AG09319 (cell line): ENCODE measurements at places on chromosomes 13 and 19.

DNA sequence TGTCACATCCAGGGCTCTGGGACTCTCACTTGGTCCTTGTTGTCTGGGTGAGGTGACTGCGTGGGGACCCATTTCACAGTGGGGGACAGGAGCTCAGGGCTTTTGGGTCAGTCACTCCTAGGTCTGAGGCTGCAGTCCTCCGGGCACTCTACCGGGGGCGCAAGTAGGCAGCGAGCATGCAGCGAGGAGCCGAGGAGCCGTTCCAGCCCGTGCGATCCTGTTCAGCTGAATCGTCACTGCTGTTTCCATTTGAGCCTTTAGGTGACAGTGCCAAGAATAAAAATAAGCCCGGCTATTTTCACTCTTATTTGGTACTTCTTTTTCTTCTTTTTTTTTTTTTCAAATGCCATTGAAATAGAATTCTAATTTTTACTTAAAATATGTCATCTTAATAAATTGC is 126.5 kb downstream of the ZNF536 start:
- DNase-seq = no peak

DNA sequence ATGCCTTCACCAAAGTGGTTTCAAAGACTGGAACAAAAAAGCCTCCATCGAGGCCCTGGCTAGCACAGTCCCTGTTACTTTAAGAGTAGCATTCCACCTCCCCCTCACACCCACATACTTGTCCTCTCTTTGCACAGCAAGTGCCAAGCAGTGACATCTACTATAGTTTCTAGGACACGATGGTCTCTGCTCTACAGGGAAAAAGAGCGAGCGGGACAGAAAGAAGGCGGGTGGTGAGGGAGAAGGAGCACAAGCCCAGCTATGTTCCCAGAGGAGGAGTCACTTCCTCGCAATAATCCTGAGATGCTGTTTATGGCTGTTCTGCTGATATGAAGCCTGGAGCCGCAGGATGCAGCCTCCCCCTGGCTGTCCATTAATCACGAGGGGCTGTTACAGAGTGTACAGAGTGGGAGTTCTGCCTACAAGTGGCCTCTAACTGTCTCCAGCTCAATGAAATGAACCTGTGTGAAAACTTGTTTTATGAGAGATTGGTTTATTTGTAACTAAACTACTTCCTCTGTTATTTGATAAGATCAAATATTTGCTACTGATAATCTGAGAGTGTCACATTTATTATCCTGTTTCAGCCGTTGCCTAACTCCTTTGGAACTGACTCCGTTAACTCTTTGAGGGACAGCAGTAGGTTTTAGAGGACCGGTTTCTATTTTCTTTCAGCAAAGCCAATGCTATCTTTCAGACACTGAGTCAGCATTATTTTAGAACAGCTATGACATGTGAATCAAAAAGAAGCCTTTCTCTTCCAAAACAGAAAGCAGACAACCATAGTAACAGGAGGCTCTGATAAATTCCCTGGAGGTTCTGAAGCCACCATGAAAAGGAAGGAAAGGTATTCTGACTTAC is 208.0 kb downstream of the SPRY2 start:
- DNase-seq = no peak

DNA sequence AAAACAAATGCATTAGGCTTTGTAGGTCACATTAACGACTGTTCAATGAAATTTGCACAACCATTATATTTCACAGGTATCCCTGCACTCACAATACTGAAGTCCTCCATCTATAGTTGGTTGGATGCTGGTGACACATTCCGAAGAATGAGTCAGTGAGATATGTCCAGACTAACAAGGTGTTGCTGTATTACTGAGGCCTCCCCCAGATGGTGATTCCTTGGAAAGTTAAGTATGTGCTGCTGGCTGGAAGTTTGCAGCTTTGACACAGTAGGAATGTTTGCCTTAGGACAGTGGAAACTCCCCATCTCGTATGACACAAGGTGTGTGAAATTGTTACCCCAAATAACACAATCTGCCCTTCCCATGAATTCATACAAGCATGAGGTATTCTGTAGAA is 46.6 kb downstream of the FGF14 start:
- DNase-seq = no peak

DNA sequence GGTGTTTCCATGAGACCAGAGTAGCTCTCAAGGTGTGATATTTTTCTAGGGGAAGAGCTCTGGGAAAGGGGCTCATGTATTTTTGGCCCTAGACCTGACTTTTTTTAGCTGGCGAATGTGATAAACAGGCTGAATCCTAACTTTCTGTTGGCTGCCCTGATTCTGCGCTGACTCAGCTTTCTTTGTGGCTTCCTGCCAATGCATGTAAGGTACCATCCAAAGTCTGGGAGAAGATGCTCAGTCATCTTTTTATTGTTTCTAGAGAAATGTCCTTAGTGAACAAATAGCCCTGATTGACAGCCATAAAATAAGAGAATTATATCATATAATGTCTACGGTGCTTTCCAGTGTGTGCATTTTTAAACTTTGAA is 113.6 kb upstream of the MBNL2 start:
- DNase-seq = no peak

DNA sequence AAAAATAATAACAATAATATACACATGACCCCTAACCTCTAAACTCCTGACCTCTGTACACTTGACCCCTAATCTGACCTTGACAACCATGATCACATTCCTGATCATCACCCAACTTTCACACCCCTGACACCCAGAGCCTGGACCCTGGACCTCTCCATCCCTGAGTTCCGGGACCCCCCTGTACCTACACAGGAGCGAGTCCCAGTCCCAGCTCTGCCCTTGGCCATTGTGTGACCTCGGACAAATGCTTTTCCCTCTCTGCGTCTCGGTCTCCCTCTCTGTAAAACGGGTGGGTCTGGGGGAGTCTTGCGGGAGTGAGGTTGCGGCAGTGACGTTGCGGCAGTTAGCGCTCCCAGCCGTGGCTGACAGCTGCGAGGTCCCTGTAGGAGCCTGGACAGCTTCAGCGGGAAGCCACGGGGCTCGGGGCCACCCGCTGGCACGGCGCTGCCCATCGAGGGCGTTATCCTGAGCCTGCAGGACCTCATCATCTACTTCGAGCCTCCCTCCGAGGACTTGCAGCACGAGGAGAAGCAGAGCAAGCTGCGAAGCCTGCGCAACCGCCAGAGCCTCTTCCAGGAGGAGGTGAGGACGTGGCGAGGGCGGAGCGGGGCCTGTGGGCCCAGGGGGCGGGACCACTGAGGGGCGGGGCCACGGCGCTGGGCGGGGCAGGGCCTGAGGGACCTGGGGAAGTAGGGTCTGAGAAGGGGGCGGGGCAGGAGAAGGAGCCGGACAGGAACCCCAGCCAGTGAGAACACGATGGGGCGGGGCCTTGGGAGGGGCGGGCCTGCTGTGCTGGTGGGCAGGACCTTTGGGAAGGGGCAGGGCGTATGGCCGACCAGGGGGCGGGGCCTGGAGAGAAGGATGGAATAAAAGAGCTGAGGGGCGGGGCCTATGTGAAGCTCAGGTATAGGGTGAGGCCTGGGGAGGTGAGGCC is 19.2 kb downstream of the RYR1 start:
- DNase-seq = no peak

DNA sequence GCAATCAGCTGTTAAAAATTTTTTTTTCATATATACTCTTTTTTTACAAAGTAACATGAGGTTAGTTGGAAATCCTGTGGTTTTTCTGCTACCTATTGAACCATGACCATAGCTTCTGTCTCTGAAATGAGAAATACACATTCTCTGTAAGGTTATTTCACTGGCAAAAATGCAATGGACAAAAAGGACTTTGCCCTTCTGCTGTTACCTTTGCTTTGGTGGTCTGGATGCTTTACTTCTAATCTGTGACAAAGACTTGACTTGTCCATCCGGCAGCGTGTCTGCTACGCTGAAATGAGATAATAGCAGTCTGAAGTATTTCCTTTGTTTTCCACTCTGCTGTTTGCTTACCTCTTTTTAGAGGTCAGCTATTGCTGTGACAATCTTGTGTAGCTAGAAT is 412.8 kb downstream of the SLITRK6 start:
- DNase-seq = no peak

GRCh38 chr19:35330475-35330874 is 1.5 kb downstream of the CD22 start:
- no peak for DNase-seq

GRCh38 chr19:5125797-5126497 is 157.0 kb downstream of the KDM4B start:
- DNase-seq = no peak

DNA sequence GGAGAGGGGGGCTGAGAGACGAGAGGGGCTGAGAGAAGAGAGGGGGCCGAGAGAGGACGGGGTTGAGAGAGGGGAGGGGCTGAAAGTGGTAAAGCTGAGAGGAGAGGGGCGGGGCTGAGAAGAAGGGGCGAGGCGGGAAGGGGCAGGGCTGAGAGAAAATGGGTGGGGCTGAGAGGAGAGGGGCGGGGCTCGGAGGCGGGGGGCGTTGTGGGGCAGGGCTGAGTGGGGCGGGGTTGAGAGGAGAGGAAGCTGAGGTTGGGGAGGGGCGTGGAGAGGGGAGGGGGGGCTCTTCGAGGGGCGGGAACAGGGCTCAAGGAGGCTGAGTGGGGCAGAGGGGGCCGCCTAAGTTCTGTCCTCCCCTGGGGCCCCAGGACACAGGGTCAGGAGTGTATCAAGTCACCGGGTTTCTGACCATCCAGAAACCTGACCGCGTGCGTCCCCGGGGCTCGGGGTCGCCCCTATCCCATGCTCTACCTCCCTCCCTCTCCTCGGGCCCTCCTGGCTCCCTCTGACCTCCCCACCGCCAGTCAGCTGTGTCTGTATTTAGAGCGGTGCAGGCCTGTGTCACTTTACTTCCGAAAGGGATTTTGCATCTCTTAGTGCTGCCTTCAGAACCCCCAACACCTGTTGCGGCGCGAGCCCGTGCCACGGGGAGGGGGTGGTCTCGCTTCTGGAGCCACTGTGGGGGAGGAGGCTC is 38.6 kb upstream of the SEMA6B start:
- no peak for DNase-seq

DNA sequence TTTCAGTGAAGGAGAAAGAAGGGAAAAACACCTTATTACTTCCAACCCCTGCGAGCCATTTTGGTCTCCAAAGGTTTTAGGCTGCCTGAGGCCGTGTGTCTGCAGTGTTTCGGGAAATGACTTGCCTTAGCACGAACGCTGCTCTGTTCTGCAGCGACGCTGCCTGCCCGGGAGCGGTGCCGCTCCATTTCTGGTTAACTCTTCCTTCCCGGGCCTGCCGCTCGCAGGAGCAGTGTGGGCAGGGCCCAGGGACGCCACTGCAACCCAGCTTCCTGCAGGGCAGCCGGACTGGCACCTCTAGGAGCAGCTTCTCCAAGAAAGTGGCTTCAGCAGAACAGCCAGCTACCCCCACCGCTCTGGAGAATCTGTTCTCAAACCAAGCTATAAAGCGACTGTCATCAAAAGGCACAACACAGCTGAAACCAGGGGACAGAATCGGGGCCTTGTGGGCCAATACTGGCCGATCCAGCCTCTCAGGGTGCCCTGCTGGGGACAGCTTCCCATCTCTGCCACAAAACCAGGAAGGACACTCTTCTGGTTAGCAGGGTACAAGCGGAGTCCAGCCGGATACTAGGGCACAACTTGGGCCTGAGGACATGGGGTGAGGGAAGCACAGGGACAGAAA is 72.2 kb downstream of the KCTD15 start:
- DNase-seq = no peak

GRCh38 chr13:110758195-110758805 is 44.8 kb downstream of the ING1 start:
- peak; percentile 18 for DNase-seq

- no peak for DNase-seq
These were observed 29.8 kb downstream of the TDRD12 start for GRCh38 chr19:32749361-32749760.

DNA sequence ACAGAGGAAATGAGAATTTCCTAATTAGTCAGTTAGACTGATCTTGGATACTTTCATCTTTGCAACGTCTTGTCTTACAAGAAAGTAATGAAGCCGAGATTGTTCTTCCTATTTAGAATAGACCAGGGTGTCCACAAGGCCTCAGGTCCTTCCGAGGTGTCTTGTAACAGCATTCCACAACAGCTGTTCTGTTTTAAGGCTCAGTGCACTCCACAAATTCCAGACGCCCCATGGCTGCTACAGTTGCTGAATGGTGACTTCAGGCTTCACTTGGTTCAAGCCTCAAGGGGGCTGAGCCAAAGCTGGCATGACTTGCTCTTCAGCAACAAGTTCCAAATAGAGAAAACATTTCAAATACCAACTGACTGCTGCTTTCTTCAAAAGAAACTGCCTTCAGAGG is 143.4 kb downstream of the SHISA2 start:
- DNase-seq = no peak

GRCh38 chr13:83350569-83350968 is 531.7 kb downstream of the SLITRK1 start:
- no peak for DNase-seq

DNA sequence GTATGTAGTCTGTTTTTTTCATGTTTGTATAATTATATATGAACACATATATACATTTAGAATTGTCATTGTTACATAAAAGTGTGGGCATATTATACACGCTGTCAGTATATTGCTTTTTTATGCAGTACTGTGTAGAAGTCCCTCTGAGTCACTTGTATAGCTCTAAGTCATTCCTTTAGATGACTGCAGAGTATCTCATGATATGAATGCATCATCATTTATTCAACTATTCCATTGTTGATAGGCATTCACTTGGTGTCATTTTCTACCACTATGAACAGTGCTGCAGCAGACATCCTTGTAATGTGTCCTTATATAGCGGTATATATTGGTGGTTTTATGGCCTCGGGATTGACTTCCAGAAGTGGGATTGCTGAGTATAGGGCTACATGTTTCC is 15.3 kb downstream of the RFXAP start:
- DNase-seq = no peak

GRCh38 chr13:62087124-62087523 is 671.5 kb upstream of the PCDH20 start:
- no peak for DNase-seq

DNA sequence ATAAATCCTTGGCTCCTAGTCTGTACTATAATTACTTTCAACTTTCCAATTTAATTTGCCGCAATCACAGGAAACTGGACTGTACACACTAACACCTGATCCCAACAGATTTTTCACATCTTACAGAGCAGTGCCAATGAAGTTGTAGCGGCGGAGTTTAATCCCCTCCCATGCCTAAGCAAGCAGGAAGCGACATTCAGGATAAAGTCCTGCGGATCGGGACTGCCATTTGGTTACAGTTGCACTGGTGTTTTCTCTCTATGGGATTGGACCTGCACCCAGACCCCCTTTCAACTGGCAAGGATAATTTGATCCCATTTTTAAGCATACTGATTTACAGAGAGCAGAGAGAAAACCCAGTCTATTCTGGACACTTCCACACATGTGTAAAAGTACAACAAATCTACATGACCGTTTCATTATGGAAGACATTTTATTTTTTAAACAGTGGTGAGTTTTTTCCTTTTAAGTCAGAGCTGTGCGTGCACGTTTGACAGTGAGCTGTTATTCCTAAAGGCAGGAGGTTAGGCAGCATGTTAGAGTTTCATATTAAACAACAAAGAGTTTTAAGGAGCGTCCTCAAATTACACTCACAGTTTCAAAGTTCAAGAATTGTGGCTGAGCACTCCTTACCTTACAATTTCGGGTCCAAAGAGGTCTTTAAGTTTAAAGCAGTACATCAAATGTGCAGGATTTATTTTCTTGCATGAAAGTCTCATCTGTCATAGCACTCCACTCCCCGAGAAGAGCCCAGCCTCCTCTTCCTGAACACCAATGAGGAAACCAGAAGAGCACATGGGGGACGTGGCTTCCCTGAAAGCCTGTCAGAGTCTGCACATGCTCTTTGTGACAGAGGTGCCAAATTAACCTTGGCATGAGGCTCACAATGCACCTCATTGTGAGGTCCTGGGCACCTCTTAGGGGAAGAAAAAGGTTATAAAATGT is 141.6 kb upstream of the RFC3 start:
- peak; percentile 10 for DNase-seq
